ENCODE measurements at places on chromosomes 13 and 19.

DNA sequence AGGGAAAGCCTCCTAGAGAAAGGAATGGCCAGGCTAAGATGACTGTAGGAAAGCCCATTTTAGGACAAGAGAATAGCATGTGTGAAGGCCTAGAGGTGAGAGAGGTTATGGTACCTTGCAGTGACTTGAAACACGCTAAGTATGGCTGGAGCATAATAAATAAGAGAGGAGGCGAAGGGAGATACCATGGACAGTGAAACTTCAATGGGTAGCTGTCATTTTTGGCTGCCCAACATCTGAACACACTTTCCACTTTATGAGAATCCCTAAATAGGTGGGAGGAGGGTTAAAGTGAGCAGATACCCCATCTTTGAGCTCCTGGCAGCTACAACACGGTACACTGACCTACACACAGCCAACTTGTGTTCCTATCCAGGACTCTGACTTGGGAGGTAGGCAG, 8.0 kb upstream of the IFT88 start:
- DNase-seq: no peak

GRCh38 chr19:53826876-53827275, 2.8 kb upstream of the NLRP12 start:
- DNase-seq: no peak

DNA sequence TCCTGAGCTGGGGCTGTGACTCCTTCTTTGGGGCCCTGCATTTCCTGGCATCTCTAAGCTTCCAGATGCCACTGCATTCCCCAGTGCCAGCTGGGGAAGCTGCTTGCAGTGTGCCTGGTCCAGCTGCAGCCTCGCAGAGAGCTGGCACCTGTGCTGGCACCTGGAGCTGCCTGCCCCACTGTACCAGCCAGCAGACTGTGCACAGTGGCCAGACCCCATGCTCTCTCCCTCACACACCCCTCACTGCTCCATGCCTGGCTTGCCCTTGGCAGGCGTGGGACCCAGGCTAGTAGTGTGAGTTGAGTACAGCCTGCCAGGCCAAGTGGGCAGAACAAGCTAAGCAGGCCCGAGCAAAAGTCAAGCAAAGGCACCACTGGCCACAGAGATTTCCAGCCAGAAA, 327.5 kb downstream of the NDFIP2 start:
- DNase-seq: no peak

DNA sequence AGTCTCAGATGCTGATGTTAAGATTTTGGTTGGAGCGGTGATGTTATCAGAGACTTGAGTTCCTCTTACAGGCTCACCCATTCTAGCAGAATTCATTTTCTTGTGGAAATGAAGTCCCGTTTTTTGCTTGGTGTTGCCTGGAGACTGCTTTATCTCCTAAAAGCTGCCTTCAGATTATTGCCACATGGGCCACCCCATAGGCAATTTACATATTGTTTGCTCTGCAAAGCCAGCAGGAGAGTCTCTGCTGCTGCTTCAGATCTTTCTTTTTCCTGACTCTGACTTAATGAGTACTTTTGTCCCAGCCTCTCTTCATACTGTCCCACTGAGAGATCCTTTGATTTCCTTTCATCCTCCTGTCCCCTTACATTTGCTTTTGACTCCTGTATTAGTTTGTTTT, 114.6 kb downstream of the TDRD3 start:
- DNase-seq: no peak

DNA sequence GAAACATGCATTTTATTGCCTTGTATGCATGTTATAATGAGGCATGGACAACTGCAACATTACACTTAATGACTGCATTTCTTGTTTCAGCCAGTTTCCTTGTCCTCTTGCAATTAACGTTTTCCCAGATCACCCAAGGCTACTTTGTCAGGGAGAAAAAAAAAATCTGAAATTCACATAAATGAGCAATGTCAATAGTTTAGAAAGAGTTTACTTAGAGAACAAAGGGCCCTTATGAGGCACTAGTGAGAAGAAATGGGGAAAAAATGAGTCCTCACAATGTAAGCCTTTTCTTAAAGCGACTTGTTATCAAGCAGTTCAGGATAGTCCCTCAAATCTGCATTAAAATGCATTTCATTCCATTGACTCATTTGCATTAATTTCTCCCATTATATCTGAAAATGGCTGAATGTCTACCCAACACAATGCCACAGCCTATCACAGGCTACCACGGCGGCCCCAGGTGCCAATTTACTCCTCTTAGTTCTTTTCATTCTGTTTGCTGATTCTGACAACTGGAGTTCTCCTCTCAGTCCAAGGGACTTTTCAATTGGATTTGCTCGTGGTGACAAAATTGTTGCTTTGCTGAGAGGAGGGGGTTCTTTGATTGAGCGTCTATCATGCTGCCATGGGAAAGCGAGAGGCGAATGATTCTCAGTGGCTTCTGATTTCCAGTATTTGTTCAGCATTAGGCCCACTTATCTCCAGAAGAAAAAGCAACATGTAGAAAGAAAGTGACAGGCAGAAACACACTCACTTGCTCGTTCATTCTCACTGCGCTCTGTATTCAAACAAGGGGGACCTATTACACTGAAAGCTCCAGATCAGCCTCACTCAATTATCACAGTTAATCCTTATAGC, 107.1 kb downstream of the DACH1 start:
- DNase-seq: peak; percentile 67

- DNase-seq: no peak
Observed at GRCh38 chr19:5621945-5622464, 571 bp downstream of the SAFB2 start.

DNA sequence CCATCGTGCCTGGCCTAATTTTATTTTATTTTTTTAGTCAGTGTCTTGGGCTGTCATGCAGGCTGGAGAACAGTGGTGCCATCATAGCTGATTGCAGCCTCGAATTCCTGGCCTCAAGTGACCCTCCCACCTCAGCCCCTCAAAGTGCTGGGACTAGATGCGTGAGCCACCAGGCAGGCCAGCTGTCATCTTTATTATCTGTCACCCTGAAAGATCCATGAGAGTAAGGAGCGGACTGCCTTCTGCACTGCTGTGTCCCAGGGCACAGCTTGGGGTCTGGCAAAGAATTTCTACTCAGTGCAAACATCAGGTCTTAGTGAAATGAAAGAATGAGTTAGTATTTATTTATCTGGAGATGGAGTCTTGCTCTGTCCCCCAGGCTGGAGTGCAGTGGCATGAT, 9.5 kb upstream of the TLE5 start:
- peak; percentile 90 for DNase-seq

DNA sequence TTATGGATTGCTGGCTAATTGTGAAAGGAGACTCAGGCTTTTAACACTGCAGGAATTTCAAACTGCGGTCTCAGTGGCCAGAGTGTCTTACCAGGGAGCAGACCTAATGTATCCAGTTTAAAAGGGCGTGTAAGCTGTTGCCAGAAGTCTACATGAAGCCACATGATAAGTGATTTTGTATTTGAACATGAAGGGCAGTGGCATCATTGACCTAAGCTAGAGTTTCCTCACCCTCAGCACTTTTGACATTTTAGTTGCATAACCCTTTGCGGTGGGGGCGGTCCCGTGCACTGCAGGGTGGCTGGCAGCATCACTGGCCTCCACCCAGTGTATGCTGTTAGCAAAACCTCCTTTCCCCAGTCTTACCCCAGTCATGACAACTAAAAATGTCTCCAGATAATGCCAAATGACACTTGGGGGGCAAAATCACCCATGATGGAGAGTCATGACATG, 23.7 kb upstream of the GPR18 start:
- no peak for DNase-seq

DNA sequence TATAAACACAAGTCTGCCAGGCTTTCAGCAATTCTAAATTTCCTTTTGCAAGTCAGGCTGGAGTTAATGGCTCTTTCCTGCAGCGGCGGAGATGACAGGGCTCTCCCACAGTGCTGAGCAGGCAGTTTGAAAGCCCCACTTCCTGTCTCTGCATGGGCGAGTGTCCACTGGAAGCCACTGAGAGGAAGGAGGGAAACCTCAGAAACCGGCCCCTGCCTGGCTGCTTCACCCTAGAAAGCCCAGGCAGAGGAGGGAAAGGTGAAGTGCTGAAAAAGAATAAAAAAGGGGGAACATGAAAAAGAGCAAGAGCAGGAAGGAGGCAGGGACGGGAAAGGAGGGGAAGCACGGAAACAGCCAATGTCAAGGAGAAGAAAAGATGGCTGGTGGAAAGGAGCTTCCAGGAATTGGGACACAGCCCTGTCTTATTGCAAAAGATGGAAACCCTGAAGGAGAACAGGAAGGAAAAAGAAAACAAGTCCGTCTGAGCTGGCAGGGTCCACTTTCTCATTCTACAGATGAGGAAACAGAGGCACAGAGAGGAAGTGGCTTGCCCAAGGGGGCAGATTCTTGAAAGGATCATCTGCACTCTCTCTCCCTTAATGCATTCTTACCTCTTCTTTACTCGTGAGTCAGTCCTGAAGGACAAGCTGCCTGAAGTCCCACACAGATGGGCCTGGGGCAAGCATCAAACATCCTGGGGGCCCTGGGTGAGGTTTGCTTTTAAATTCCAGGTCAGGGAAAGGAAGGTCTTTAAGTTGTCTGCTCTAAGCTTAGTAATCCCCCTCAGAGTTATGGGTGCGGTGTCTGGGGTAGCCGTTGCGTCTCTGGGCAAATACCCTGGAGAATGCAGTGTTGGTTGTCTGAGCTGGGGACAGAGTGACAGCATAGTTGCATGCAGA, 38.8 kb upstream of the ALOX5AP start:
- no peak for DNase-seq

DNA sequence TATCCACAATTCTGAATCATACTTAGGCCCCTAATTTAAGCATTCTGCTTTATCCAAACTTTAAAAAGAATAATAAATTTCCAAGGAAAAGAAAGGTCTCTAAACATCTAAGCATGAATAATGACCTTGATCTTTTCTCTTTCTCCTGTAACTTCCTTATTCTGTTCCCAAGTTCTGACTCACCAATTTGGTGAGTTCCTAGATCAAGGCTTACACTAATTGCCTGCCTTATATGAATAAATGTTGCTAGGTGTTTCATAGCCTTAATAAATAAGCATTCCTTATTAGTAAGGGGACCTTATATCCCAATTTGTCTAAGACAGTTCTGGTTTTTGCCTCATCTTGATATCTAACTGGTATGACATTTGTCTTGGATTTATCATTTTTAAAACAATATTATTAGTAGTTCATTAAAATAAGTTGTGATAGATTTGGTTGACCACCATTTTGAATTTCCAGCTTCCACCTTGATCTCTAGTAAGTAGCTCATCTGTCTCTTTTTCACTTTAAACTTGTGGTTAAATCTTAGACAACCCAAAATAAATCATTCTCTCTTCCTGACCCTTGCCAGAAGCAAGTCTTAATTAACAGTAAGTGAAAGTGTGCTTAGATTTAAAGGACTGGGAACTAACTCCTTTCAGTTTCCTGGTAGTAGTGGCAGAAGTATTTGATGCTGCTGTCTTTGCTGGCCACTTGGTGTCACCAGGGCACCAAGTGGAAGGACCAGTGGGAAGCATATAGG, 121.2 kb upstream of the MLNR start:
- peak; percentile 7 for DNase-seq

- DNase-seq: no peak
Observed at GRCh38 chr13:92913840-92914239, 312.8 kb upstream of the GPC6 start.

DNA sequence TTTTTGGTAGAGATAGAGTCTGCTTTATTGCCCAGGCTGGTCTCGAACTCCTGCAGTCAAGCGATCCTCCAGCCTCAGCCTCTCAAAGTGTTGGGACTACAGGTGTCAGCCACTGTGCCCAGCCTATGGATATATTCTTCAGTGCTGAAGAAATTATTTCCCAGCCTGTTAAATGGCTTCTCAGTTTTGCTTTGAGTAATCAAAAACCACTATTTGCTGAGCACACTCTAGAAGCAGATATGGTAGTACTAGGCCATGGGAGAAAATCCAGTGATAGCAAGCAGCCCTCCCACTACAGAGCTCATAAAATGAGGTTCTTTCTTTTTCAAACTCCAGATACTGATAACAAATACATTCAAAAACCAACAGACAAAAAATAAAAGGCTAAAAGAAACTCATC, 80.6 kb upstream of the CLDN10 start:
- DNase-seq: no peak

DNA sequence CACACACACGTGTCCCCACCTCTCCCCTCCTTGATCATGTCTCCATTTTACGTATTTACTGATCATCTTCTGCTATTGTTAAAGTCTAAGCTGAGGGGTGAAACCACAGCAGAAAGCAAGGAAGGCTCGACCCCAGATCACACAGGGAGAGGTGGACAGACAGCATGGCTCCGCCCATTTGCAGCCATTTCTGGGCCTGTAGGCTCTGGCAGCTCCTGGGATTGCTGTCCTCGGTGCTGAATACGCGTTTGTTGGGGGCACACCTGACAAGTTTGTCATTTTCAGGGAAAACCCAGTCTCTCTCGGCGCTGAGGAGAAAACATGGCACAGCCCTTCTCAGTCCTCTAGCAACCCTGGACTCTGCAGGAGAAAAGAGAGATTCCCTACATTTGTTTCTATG, 8.0 kb downstream of the TMEM86B start:
- no peak for DNase-seq

GRCh38 chr13:35005051-35005450, 63.0 kb downstream of the NBEA start:
- DNase-seq: no peak

DNA sequence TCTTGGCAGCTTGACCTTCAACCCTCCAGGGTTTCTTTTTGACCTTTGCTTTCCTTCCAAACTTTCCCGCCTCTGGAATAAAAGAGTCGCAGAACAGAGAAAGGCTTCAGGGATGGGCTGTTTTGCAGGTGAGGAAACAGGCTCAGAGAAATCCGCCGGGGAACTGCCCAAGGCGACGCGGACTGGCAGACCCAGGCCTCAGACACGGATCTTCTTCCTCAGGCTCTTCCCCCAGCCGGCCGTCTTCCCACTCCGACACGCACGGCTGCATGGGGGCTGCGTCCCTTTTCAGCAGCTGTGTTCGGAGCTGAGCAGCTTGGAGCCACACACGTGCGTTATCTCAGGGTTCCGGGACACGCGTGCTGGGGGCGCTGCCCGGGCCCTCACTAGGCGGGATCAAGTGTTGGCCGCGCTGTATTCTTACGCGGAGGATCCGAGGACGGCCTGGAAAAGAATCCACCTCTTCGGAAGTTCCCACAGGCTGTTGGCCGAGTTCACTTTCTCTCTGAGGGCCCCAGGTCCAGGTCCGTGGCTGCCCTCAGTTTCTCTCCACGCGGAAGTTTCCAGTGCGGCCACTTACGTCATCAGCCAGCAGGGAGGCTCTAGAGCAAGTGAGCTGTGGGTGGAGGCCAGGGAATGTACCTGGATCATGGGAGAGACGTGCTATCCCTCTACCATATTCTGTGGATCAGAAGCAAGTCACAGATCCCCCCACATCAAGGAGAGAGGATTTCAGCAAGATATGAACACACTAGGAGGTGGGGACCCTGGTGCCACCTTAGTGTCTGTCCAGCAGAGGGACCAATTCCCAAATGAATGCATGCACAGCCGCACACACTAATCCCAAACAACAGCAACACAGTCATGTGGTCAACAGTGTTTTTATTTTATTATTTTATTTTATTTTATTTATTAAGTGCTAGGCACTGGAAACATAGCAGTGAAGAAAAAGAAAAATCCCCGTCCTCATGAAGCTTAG, 100.4 kb downstream of the ING1 start:
- peak; percentile 12 for DNase-seq

- DNase-seq: no peak
Observed at GRCh38 chr13:111551204-111551820, 230.9 kb downstream of the TEX29 start.
